ENCODE measurements at places on chromosomes 4 and X.

DNA sequence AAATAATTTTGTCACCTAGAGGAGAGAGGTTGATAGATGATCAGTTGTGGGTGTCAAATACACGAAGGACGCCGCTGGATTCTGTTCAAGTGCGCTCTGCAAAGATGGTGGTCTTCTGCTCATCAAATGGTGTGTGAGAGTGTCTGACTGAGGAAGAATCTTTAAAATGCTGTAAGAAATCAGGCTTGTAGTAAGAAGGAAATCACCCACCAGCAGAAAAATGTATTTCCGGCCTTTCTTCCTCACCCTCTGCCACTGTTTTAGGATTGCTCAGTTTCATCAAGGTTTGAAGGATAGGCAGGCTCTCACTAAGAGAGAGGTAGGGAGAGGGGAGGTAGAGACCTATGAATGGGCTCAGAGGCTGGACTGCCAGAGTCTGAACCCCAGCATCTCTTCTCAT, 28.7 kb downstream of the RHOH start:
- no peak for DNase-seq

DNA sequence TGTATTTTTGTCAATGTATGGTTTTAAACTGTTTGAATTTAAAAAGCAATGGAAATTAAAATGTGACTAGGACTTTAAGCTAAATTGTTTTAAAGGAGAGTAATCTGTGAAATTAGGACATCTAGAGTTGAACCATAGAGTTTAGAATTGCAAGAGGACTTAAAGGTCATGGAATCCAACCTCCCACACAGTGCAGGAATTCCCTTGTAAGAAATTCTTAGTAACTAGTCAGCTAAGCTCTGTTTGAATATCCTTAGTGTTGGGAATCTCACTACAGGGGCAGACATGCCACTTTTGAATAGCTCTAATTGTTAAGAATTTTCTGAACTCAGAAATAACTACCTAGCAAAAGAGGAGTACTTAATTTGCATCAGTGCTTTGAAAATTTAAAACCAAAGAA, 292.9 kb downstream of the IL1RAPL1 start:
- peak; percentile 27 for DNase-seq

- no peak for DNase-seq
Observed at GRCh38 chrX:47960406-47960805, 43.4 kb downstream of the ZNF182 start.

DNA sequence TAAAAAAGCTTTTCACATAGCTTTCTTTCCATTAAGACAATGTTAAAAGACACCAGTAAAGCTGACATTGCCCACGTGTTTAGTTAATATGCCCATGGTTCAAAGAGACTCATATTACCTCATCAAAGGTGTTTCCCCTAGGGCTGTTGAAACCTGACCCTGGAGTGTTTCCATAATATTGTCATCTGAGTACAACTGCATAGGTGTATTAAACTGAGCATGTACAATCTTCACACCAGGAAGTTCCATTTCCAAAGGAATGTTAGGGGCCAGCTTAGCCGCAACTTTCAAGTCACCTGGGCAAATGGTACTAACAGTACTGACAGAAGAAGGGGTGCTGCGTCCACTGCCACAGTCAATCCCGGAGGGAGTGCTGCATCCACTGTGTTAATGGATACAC, 27.1 kb downstream of the PDLIM3 start:
- no peak for DNase-seq

DNA sequence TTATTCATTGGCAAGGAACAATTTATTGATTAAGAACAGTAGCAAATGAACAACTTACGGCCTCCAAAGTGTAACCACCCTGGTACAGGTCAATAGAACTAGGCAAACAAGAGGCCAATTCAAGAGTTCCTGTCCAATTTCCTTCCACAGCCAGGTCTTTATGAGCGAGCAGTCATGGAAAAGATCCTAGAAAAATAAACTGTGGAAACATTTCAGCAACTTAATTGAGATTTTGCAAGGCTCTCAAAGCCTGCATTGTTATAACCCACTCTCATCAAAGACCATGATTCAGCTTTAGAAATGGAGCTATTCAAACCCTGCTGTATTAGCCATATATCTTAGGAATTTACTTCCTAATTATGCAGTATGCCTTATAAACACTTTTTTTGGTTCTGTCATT, 43.6 kb downstream of the UNC5C start:
- DNase-seq, result peak; percentile 57

GRCh38 chr4:8740666-8741395, 130.8 kb downstream of the HMX1 start:
- DNase-seq, result no peak

DNA sequence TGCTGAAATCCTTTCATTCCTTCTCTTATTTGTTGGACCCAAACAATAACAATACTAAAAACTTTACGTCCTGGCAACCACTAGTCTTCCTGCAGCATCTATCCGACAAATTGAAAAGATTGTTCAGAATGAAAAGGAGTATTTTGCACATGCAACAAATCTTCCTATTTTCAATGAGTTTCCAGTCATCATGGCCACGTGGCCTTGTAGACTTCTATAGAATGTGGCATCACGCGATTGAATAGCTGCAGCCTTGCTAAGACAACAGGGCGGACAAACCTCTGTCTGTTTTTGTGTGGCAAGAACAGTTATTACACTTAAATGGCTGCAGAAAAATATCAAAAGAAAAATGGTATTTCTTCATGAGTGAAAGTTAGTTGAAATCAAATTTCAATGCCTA, 297.9 kb upstream of the LCORL start:
- DNase-seq, result no peak

- no peak for DNase-seq
Observed at GRCh38 chr4:12499693-12500092, 984.4 kb downstream of the RAB28 start.

- DNase-seq, result peak; percentile 60
Observed at GRCh38 chr4:182113779-182114178, 129.4 kb upstream of the TENM3 start.

DNA sequence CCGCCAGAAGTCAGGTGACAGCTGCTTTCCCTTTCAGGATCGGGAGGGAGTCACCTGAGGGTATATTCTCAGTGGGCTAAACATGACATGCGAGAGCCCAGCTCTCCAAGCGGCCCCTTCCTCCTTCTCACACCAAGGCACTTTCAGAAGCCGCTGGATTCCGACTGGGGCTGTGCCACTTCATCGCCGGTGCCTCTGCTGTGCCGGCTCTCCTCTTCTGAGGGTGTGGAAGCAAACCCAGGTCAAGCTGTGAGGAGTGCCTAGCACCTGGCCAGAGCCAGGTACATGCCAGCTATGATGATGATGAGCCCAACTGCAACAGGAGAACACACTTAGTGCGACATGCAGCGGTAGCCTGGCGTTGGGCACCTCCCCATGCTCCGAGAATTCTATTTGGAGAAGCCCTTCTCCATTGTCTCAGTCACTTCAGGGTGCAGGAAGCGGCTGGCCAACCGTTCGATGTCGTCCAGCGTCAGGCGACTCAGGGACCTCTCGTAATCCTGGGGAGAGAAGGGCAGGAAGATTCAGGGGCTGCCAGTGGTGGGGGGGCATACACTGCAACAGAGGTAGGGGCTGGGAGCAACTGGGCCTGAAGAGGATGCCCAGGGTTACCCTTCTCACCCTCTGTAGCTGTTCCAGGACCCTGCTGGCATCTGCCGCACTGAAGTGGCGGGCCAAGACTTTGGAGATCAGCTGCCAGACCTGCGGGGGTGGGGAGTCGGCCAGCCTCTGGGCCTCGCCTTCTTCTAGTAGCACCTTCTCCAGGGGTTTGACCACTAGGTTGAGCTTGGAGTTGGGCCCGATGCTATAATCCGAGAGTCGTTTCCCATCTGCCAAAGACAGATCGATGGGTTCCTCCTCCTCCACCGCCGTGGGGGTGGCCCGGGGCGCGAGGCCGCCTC, 1.0 kb downstream of the UBL4A start:
- DNase-seq, result no peak

DNA sequence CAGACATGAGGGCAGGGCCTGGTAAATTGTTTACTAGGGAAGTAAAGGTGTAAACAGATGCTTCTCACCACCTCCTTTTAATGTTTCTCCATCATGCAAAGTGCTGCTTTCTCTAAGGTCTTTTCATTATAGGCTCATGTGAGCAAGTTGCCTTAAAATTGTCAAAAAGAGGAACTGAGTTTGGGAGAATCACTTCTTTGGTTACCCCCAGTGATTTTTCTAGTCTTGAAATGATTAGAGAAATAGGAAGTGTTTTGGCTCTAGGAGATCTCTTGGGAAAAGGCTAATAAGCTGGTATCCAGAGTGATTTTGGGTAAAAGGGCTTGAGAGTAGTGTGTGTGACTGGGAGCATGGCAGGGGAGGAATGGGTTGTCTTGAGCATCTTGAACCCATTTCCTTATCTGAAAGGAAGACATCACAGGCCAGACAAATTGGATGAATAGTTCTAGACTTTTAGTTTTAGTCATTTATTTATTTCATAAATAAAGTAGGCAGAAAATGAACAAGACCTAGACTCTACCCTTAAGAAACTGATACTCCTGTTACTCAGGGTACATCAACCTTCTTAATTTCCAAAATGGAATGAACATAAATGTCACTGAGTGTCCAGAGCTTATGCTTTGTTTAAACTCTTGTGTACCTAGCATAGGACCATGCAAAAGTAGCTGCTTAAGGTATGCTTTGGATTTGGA, 14.2 kb downstream of the GRPR start:
- no peak for DNase-seq

DNA sequence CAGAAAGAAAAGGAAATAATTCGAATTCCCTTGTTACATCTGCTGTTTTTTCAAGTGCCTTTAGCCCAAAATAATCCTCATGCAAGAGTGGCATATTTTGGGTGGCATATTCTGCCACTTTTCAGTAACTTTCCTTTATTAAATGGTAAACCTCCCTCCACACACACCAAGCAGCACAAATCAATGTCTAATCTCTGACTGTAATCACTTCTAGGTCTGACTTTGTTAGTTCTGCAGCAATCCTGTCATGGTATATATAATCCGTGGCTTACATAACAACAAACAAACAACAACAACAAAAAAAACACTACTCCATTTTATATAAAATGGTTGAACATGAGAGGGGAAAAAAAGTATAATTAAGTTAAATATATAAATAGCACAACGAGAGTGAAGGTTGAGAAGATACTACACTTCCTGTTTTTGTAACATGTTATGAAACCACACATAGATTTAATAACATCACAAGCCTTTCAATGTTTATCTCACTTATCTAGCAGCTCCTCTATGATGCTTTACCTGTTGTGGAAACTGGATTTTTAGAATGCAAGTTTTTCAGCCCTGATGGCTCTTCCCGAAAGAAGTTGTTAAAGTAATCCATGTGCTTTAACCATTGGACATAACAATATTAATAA, 715.4 kb downstream of the GRXCR1 start:
- DNase-seq, result no peak

- DNase-seq, result no peak
Observed at GRCh38 chrX:8310409-8310808, 139.3 kb upstream of the VCX2 start.

DNA sequence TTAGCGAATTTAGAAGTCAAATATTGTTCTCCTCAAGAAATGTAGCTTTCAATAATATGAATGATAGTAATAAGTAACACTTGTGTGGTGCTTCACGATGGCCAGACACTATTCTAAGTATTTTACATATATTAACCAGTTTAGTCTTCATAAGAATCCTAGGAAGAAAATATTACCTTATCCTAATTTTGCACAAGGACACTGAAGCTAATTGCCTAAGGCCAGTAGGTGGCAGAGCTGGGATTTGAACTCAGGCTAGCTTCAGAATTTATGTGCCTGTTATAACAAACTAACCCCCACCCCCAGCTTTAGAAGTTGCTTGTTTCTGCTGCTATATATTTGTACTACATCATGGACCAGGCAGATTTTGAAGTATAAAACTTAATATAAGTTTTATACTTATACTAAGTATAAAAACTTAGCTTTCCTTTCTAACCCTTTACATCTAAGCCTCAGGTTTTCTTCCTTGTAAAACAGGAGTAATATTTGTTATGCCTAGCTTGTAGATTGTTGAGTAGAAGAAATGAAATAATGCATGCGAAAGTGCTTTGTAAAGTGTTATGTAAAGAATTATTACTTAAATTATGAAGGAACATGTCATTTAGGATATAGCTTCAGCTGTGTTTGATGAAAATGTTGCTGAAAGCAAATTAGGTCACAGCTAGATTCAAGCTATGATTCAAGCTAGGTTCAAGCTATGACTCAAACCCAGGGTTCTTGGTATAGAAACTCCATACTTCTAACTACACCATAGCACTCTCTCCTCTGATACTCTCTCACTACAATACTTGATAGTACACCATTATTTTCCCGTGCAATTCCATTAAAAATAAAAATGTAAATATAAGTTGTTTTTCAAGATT, 4.2 kb upstream of the CDS1 start:
- DNase-seq, result peak; percentile 53

- DNase-seq, result no peak
Observed at GRCh38 chr4:40303751-40304150, 31.4 kb upstream of the CHRNA9 start.

DNA sequence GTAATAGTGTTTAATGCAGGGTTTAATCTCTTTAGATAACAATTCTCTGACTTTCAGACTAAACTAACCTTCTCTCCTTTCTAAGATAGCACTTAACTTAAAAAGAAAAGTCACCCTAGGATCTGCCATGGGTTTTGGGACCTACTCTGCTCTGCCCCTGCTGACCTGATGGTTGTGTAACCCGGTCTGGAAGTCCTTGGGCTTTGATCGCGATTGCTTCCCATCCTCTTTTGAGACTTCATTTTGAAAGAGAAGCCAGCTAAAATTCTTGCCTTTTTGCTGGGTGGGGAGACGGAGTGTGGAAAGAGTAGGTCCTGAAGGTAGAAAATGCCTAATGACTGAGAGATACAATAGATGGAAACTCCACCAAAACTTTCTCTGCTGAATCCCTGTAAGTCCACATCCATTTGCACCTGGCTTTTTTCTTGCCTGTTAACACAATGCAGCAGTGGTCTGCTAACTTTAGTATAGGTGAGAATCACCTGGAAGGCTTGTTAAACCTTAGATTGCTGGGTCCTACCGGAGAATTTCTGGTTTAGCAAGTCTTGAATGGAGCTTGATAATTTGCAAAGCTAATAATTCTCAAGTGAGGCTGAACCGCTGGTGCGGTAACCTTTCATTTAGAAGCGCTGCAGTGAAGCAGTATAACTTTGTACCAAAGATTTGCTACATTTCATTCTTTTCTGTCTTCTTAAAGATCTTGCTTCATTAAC, 45.6 kb upstream of the CCSER1 start:
- no peak for DNase-seq

- DNase-seq, result no peak
Observed at GRCh38 chr4:150525321-150525868, 56.6 kb upstream of the MAB21L2 start.

DNA sequence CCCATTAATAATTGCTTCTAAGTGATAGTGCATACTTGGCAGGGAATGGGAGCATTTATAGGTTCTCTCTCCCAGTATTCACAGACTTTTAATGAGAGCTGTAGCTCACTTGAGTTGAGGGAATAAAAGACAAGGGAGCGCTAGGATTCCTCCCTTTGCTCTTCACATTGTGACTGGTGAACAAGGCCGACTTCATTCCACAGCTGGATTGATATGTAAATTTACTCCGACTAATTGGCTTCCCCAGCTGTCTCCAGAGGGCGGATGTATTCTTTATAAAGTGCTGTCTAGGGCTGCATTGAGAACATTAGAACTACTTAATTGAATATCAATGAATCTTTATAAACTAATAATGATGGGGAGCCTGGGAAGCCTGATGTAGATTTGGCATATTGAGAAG, 63.4 kb downstream of the GPR50 start:
- DNase-seq, result no peak

GRCh38 chrX:96445531-96446065, 239.0 kb upstream of the DIAPH2 start:
- no peak for DNase-seq

- DNase-seq, result peak; percentile 18
Observed at GRCh38 chrX:150329868-150330267, 33.2 kb upstream of the MAMLD1 start.

Measured in fibroblast of upper back skin (primary cell).